ENCODE measurements at places on chromosomes 16 and 17. TPM values are rescaled to one million over a fixed set of nuclear protein-coding genes. Genes with fewer than 3 reads are reported as not detected.

The RPL19 gene
- 1,121 TPM for total RNA-seq

DNA sequence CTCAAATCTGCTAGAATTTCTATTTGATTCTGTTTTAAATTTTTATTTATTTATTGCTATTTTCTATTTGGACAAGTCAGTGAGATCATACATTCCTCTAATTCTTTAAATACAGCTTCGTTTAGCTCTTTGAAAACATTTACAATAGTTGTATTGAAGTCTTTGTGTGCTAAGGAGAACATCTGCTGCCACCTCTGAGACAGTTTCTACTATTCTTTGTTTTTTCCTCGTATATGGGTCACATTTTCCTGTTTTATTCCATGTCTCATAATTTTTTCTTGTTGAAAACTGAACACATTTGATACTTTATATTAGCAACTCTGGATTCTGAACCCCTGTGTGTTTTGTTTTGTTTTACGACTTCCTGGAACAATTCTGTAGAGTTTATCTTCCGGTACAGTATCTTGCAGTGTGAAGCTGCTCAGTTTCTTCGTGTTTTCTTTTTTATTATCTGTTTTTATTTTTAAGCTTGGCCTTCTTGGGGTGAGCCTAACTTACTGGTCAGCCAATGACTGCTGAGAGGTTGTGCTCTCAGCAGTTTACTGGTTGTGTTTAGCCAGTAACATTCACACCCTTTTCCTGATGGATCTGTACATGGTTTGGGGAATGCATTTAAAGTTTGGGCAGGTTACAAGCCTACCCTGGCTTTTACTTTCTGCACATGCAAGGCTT is 99.0 kb downstream of the CA4 start:
- no peak for DNase-seq

GRCh38 chr17:31297090-31297489 is at the start of gene OMG:
TSS of gene OMG (minus strand) at chr17:31297239. CDS start at chr17:31296331, 908 bp downstream.
- DNase-seq = no peak

- DNase-seq = no peak
Measured at GRCh38 chr17:19705201-19705600, 11.2 kb downstream of the SLC47A2 start.

DNA sequence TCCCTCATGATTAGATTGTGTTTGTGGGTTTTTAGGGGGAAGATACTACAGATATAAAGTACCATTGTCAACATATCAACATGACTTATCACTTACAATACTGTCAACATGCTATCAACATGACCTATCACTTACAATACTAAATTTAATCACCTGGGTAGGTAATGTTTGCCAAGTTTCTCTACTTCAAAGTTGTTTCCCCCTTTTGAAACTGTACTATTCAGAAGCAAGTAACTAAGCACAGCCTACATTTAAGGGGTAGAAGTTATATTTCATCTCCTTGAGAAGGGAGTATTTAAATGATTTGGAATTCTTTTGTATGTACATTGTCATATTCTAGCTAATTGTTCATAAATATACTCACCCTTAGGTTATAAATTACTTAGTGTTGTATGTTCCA is 68.7 kb downstream of the TRIM37 start:
- DNase-seq = no peak

DNA sequence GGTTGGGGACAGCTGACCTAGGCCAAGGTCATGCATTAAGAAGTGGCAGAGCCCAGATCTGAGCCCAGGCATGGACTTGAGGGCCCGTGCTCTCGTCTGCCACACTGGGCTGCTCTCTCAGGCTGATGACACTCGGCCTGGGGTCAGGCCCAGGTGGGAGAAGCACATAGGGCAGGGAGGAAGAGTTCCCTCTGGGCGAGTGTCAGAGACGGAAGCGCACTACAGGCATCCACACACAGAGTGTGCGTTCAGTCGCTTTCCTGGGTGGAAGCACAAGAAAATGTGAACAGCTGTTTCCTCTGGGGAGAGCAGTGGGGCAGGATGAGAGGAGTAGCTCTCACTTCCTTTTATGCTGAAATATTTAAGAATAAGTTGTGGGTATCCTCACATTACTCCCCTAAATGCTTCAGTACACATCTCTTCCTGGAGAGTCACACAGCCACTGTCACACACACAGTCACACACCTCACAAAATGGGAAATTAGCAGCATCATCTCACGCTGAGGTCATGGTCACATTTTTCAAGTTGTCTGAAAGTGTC is 59.7 kb downstream of the B9D1 start:
- DNase-seq = no peak

Measured in mucosa of gallbladder (tissue), 1 donor.